ENCODE measurements at places on chromosomes 13 and 19.

DNA sequence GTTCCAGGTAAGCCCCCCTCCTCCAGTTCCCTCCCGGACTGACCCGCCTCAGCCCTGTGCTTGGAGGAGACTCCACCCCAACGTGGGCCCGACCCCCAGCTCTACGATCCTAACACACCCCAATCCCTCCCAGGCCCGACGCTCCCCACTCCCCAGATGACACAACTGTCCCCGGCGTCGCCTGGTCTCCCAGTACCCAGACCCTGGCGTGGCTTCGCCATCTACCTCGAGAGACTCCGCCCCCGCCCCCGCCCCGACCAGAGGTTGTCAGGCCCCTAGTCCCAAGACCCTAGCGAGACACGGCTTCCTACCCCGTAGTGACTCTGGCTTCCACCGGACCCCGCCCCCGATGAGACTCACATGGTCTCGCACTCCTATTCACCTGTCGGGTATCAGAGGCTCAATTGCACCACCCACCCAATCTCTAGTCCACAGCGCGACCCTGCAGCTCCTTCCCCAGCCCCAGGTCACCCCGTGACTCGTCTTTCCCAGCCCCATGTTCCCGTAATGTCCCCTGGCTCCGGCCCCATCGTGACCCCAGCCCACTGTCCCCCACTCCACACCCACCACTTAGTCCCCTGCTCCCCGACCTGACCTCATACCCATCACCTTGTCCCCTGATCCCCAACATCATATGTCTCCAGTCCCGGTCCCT lies 2.9 kb downstream of the CD37 start:
- DNase-seq, result no peak

DNA sequence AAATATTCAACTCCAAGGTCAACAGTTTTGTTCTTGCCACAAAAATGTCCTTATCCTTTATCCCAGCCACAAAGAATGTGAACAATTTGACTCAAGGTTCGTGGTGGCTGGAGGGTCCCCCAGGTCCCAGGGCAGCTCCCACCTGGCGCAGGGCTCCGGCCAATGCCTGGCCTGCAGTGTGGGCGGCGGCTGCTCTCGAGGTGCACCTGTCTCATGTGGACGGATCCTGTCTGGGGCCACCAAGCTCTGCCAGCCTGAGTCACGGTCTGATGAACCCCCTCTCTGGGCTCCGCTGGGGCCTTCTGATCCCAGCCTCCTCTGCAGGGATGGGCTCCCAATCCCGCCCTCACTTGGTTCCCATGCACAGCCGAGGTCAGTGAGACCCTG lies 49.4 kb downstream of the GAS6 start:
- DNase-seq, result no peak

DNA sequence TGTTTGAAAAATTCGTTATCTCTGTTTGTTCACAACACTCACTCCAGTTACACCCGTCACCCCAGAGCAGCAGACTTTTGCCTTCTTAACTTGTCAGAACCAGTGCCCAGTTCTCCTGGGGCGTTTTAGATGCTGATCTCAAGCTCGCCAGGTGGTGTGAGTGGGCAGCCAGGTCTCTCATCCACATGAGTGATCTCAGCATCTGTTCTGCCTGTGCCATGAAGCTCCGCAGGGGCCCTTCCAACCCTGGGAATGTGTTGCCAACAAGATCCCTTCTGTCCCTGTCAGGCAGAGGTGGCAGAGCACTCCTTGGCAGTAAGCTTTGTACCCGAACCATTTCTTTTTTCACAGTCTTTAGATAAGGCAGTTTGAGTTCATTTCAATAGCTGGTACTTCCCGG lies 896.5 kb downstream of the UQCRFS1 start:
- DNase-seq, result no peak

- DNase-seq, result no peak
Observed at GRCh38 chr19:5264453-5264852, 76.2 kb downstream of the PTPRS start.

- no peak for DNase-seq
Observed at GRCh38 chr13:45828256-45828968, 23.1 kb downstream of the SIAH3 start.

GRCh38 chr19:45445139-45445538 lies 21.4 kb upstream of the ERCC1 start:
- DNase-seq, result no peak

DNA sequence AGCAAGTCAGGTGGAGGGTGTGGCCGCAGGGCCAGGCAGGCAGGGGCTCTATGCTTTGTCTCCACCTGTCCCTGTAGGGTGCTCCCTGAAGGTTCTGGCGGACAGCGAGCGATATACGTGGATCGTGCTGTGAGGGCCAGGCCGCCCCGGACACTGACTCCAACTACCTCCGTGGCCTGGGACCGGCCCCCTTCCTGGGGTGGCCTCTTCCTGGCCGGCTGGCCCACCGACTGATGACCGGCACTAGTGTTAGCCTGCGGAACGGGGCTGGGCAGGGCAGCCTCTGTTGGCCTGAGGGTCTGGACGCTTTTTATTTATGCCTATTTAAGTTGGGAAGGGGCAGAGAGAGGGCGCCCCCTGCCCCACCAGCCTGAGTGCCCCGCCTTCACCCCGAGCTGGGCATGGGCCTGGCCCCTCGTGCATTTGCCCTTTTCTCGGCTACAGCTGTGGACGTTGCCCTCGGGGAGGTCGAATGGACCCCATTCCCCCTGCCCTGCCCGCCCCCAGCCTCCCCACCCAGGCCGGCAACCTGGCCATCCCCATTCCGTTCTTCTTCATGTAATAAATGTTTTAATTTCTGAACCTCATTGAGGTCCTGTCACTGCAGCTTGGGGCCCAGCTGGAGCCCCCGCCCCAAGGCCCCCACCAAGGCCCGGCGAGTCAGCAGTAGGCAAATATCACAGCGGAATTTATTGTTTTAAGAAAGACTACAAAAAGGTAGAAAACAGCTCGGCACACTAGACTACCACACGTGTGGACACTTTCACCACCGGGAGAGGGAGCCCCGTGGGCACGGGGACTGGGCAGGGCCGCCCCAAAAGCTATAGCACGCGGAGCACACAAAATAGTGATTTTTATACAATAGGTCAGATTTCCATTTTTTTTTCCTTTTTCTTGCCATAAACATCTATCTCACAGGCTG lies 8.8 kb downstream of the DCAF15 start:
- DNase-seq, result no peak

DNA sequence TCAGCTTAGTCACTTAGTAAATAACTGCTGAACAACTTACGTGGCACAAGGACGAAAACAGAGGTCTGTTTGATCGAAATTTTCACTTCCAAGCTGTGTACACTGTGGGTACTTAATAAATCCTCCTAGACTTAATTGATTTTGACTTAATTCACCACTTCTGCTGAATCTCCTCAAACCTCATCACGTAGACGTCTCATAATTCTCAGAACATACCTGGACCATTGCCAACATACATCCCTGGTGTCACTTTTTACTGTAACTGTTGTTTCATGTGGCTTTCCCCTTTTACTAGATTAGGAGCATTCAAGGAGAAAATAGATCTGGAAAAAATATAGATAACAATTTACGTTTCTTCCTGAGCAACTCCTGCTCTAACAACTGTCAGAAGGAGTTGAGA lies 105.0 kb downstream of the MBNL2 start:
- DNase-seq, result no peak

- no peak for DNase-seq
Observed at GRCh38 chr13:45103449-45103848, 16.9 kb upstream of the GTF2F2 start.

DNA sequence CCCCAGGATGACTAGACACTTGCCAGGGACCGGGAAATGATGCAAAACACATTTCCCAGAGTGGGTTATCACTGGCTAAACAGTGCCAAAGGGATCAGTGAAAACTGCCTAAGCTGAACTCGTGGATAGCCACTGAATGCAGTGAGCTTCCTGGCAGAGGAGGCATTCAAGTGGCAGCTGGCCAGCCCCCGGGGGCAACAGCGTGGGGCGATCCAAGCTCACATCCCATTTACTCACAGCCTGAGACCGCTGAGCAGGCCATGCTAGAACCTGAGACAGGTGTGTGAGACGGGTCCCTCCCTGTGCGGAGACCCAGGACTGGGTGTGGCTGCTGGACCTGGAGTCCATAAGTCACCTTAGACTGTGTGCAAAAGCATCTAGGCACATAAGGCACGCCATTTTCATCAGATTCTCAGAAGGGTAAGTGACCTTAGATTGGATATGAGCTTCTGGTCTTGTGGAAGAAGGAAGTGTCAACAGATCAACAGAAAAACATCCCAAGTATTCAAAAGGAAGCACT lies 51.9 kb upstream of the SLC15A1 start:
- no peak for DNase-seq

- DNase-seq, result no peak
Observed at GRCh38 chr19:52297601-52298364, 814 bp downstream of the ZNF480 start.

- DNase-seq, result no peak
Observed at GRCh38 chr19:5952193-5953029, 25.5 kb downstream of the RANBP3 start.

DNA sequence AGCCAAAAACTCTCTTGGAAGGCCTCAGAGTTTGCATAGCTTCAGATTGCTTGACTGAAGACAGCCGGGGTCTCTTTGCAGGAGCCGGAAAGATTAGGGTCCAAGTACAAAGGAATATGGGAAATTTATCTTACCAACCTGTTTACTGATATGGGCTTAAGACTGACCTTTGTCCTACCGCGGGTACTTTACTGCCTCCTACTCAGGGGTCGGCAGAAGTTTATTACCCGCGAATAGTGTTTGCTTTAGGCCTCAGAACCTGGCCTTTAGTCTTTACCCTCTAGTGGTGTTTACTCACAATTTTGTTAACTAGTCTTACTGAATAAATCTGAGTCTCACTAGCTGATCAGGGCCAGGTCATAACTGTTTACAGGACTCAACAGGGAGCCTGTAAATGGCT lies 765.4 kb upstream of the SPRY2 start:
- no peak for DNase-seq

- DNase-seq, result no peak
Observed at GRCh38 chr19:56720281-56720680, 48.7 kb upstream of the ZNF835 start.

DNA sequence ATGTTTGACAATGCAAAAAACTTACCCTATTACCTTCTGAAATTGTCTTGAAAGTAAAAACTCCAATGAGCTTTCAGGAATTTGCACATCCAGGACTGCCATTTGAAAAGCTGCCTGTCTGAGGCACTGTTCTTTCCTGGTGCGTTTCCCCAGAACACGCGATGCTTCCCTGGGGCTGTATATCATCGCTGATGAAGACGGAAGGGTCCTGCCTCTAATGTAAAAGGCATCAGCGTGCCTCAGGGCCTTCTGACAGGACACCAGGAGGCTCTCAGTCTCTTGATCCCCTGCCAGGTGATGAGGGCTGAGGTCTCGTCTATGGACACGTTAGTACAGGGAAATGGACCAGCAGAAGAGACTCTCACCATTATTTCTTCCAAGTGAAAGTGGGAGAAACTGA lies 296.8 kb downstream of the EFNB2 start:
- no peak for DNase-seq

DNA sequence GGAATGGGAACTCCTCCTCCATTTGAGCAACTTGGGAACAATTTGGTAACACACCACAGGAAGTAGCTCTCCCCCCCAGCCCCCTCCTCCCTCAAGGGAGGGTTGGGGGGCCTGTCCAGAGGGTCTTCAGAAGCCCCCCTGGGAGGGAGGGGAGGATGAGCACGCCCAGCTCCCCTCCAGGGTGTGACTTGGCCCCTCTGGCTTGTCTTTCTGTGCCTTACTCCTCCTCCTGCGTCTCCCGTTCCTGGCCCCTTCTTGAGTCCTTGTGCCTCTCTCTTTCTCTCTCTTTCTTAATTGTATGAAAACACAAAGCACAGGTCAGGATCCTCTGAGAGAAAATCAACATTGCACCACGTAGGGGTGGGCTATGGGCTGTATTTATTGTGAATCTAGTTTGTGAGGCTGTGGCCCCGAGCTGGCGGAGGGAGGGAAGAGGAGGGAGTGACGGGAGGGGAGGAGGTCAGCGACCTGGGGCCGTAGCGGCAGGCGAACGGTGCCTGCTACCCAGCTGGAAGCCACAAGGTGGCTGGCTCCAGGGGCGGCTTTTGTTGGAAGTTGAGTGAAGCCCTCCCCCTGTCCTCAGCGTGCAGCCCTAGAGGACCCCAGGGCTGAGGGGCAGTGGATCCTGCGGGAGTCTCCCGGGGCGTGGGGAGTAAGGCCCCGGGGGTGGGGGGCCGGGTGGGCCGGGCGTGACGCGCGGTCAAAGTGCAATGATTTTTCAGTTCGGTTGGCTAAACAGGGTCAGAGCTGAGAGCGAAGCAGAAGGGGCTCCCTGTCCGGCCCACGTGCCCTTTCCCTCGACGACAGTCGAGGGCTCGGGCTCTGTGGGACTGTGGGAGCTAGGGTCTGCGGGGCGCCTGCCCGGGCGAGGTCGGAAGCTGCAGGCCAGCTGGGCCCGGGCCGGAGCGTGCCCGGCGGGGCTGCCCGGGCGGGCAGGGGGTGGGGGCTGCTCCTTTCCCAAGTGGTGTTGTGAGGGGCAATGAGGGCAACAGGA lies 6.4 kb downstream of the LYL1 start:
- no peak for DNase-seq

DNA sequence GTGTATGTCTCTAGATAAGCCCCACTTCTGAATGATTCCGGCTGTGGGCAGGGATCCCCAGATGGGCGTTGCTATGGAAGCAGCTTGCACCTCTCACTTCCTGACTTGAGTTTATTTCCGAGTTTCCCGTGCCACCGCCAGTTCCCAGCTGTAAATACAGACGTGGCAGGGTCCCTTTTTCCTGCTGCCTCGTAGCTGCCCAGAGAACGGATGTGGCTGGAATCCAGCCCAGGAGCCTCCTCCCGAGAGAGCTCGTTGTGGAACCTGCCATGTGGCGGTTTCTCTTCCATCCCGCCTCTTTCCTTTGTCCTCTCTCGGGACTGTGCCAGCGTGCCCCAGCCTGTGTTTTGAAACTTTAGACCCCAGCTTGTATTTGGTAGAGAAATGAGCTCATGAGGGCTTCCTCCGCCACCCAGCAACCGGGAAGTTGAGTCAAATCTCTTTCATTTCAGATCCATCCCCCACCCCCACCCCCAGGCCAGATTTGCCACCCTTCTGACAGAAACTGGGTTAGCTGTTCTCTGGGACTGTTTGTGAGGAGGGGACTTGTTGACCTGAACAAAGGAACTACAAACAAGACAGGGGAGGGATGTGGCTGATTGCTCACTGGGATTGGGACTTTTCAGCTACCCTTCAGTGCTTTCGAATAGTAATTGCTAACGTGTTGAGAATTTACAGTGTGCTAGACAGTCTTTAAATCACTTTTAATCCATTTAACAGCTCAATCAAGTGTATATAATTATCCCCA lies 96.6 kb downstream of the SIPA1L3 start:
- DNase-seq, result no peak

DNA sequence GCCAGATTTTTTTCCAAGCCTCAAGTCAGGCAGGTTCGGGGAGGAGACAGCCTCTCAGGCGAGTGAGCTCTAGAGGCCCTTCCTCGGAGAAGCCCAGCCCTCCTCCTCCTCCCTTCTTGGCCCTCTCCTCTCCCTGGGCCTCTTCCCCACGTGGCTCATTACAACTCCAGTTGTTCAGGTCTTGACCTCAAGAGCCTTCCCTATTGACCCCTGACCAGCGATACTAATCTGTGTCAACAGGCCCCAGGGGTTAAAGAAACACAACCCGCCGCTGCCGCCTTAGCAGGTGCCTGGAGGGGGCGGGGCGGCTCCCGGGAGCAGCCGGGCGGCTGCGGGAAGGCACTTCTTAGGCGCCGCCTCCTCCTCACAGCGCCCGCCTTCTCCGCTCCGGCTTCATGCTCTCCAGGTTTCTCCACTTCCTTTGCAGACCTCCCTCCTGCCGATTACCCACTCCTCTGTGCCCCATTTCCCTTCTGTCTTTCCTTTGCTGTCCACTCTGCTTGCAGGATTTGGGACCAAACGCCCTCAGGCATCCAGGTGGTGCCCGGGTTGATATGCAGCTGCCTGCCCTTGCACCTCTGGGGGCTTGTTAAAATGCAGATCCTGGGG lies 51.0 kb downstream of the LYL1 start:
- DNase-seq, result no peak

- no peak for DNase-seq
Observed at GRCh38 chr19:16032509-16033135, 43.7 kb upstream of the TPM4 start.
